ENCODE measurements at places on chromosomes 5 and 9.

GRCh38 chr5:157198277-157198986 is 17.8 kb downstream of the ITK start:
- DNase-seq: no peak

- no peak for DNase-seq
These were observed 500.7 kb downstream of the SPATA31D1 start for GRCh38 chr9:82489201-82489821.

GRCh38 chr5:139272471-139273321 is 20.8 kb upstream of the MATR3 start:
- no peak for DNase-seq

- peak; percentile 65 for DNase-seq
These were observed 58.3 kb downstream of the PFDN1 start for GRCh38 chr5:140244525-140245025.

DNA sequence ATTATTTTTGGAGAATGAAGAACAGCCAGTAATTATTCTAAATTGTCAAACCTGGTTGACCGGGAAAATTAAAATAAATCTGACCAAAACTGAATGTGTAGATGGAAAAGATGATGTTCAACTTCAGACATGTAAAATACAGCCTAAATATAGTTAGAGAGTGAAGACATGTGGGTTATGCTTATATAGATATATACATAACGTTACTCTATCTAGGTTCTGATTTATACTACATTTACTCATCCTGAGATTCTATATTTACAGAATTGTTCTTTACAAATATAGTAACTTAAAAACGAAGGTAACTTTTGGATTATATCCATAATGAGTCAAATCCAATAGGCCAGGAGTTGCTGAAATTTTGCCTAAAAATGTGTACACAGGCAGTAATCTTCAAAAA is 20.8 kb upstream of the THG1L start:
- no peak for DNase-seq

Data from stimulated activated CD4-positive, alpha-beta T cell treated with anti-CD3 and anti-CD28 coated beads, TNF-alpha, amount 100 ng/mL, for 24 hours (primary cell).